Fibroblast of lung (primary cell): ENCODE measurements at places on chromosomes 12 and 14. TPM values are rescaled to one million over a fixed set of nuclear protein-coding genes. Genes with fewer than 3 reads are reported as not detected.

GRCh38 chr14:101088714-101089113, 185.2 kb upstream of the RTL1 start:
- no peak for DNase-seq

TAS2R19 gene
- 3.1 and 5.3 TPM in 2 replicates for total RNA-seq

DNA sequence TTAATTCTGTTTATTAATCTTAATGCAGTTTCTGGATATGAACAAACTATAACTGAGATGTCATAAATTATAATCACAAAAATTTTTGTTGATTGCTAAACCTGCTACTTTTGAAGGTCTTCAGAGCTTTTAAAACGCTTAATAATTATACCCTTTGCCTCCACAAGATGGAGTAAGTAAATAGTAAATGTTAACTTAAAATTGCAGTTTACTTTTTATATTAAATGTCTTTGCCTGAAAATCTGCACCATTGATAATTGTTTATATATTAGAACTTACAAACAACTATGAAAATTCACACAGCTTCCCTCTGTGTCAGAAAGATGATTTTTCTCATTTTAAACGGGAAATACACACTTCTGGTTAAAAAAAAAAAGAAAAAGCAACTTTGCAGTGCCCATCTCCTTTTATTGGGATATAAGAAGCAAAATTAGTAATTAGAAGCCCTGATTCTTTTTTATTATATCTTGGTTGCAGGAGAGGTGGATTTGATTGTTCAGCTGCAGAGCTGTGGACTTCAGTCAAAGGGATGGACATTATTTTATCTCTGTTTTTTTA, 35.6 kb downstream of the SCFD1 start:
- no peak for DNase-seq

RD3L gene
- total RNA-seq: not detected in 2 replicates
